ENCODE measurements at places on chromosomes 2 and 18.

DNA sequence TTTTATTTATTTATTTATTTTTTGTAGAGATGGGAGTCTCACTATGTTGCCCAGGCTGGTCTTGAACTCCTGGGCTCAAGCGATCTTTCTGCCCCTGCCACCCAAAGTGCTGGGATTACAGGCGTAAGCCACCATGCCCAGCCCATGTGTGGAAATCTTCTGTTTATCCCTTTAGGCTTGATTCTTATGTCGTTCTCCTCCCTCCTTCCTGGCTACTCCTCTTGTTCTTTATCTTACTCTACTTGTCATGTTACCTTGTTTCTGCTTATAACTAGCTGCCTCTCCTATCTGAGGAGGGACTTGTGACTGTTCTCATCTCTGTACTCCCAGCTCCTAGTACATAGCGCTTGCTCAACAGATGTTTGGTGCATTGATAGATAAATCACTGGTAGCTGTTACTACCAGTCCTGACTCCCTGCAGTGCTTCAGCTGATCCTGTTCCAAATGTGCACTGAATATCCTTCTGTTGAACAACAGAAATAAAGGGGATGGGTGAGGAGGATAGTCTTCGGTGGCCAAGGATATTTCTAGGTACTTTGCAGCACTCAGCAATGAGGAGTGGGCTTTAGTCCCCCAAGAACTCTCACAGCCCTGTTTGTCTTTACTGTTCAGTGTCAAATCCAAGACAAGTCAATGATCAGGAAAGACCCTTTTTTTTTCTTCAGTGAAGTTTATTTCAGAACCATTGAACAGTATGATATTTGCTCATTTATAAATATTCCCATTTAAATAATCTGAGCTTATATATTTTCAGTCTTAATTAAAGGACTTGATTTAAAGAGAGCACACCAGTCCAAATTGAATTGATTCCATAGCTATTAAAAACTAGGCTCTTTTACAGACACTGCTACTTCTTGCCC is 7.2 kb downstream of the IL1B start:
- DNase-seq, result no peak

DNA sequence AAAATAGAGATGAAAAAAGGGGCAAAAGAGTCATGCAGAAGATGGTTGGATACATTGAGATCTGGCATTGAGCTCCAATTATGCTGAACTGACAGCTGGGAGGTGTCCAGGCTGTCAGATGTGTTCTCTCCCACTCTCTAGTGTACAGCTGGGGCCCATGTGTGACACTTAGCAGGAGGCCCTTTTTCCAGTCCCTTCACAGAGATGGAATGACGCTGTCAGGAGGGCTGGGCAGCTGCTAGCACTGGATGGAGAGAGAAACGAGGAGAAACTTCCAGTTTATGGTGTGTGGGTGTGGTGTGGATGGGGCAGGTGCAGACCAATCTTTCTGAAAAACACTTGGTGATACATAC is 437.7 kb upstream of the HS6ST1 start:
- no peak for DNase-seq

DNA sequence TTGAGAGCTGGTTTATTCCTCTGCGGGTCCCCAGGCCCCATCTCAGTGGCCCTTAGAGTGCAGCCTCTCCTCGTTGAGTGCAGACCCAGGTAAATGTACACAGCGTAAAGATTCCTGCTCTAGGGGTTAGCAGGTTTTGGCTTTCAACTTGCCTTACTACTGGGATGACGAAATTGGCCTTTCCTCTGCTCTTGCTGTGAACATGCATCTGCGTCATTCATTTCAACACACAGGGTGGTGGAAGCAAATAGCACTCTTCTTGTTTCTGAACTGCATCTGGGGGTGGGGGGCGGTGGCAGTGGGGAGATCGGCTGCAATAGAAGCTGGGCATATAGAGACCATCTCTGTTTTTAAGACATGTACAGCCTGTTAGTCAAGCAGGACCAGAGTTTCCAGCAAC is 16.5 kb upstream of the SLC16A14 start:
- no peak for DNase-seq

DNA sequence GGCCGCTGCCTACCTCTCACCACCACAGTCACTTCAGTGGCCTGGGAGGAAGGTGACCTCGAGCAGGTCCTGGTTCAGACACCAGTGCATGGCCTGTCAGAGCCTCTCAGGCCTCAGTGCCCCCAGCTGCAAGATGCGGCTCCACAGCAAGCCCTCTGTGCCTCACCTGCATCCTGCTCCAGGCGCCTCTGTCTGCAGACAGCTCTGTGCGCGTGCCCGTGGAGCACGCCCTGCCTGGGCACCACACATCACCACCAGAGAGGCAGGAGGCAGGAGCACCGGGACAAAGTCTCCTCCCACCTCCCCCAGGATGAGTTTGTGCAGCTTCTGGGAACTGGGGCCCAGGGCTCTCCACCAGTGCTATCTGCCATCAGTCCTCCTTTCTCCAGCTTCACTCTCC is 98.7 kb downstream of the TFCP2L1 start:
- no peak for DNase-seq

DNA sequence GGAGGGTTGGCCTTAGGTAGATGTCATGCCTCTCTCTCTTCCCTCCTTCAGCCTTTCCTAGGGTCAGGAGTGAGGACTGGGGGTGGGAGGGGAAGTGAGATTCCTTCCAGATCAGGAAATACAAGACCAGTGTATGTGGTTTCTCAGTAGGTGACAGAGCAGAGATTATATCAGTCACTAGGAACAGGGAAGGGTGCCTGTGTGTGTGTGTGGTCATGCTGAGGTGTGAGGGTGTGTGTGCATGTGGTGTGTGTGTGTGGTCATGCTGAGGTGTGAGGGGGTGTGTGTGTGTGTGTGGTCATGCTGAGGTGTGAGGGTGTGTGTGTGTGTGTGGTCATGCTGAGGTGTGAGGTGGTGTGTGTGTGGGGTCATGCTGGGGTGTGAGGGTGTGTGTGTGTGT is 259.8 kb downstream of the LOXHD1 start:
- DNase-seq, result no peak

GRCh38 chr2:171238946-171239345 is 78.3 kb upstream of the TLK1 start:
- DNase-seq, result no peak

DNA sequence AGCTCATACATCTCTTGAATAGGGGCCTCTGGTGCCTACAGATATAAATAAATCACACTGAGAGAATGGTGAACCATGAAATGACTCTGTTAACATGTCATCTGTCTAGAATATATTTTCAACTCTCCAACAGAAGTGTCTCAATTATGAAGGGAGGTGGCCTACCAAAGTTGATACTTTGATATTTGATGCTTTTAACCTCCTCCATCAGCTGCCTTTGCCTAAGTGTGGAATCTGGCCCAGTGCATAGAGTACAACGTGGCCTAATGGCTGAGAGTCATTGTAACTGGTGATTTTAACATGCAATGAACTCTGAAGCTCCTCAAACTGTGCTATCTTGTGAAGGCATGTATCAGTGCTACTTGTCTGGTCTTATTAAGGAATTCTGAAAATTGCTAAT is 93.4 kb downstream of the MYO3B start:
- DNase-seq, result peak; percentile 86
